NCI-H1417 treated with DMSO at 0.1 percent for 48 hours (cell line): ENCODE measurements at places on chromosomes 1 and 21.

DNA sequence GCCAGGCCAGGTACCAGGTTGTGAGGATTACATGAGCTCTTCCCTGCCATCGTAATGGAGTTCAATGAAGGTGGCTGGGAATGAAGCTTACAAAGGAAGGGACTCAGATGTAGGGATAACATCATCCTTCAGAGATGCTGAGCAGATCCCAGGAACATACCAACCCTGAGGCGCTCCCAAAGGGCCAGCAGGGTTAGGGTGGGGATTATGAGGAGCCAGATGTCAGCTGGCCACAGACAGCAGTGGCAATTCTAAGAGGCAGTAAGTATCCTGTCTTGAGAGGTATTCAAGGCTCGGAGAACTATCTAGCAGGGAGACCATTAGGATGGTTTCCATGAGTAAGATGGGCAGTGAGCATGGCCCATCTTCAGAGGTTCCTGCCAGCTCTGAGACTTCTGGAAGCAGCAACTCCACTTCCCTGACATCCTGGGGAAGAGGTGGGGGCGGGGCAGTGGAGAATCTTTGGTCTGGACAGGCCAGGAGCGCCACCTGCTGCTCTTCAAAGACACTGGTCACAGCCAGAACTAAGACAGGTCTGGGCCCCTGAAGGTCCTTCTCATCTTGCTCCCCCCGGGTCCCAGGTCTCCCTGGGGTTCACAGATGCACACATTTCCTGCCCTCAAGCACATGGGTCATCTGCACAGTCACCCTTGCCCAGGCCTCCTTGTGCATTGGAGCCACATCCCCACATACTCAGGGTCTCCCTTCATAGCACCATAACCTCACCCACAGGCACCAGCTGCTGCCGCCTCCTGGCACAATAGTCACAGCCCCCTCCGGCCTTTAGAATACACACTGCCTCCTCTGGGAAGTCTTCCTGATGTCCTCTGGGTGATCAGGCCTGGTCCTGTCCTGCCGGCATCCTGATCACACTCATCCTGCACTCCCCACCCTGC is 2.7 kb upstream of the SDC3 start:
- DNase-seq, result no peak

GRCh38 chr1:179143322-179143721 is 61.5 kb downstream of the TOR3A start:
- DNase-seq, result no peak

DNA sequence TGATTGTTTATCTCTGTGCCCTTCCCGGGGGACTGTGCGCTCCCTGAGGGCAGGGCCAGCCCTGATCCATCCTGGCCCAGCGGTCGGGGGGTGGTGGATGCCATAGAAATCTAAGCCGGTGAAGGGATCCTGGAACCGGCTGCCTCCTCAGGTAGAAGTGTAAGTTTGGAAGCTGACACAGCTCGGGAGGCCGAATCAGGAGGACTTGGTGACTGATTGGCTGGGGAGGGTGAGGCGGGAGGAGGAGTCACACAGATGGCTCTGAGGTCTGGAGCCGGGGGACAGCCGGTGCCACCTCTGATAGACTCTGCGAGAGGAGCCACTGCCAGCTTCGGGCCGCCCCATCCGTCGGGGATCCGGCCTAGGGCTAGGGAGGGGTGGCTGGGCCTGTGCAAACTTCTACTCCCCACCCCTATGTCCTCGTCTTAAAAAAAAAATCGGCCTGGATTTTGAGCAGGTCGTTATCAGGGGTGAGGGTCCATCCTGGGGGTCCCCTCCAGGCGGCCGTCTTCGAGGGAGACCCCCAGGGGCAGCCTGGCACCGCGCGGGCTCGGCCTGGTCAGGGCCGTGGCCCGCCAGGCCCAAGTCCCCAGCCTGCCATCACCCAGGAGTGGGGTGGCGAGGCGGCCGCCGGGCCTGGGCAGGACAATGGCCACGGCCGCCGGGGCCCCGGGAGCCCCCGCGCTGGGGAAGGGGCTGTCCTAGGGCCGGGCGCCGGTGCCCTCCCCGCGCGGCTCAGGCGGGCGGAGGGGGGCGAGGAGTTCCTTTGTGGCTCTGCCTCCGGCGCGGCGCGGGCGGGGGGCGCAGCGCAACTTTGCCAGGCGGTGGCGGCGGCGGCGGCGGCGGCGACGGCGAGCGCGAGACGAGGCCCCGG is 708 bp upstream of the ZNF362 start:
- no peak for DNase-seq

DNA sequence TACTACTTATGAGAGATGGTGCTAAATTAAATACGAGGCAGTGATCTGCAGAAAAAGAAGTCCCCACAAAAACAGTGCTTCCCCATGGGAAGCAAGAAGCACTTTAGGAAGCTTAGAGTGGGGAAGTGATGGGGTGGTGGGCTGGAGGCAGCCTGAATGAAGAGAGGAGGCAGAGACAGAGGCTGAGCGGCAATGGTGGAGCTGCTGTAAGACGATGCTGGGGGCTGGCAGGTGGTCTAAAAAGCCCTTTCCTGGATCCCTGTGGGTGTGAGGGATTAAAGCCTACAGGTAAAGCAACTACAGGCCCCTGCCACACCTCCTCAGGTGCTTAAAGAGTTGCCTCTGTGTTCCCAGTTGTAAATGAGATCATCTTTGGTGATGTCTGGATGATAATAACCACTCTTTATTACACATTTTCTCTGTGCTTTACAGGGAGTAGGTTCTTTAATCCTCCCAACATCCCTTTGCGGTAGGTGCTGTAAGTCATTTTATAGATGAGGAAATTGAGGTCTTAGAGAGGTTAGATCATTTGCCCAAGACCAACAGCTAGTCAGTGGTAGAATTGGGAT is 39.2 kb downstream of the CNN3 start:
- no peak for DNase-seq

DNA sequence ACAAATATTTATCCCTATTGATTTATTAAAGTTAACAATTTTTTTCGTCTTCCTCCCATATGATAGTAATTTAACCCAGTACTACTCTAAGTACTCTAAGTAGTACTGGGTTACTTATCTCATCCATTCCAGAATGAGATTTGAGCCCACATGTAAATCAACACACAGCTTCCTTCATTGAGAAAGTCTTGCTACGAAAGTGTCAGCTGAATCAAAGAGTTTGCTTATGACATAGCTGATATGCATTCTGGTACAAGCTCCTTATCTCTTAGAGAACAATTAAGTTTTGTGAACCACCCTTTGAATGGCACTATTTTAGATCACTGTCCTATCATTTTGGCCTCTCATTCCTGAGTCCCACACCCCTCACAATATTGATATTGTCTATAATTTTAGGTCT is 2.4 kb upstream of the SLC44A3 start:
- no peak for DNase-seq
